ENCODE measurements at places on chromosomes 6 and 20. TPM values are rescaled to one million over a fixed set of nuclear protein-coding genes. Genes with fewer than 3 reads are reported as not detected.

LCA5 gene
- total RNA-seq, result 3.6 TPM

ITCH gene
- 35.8 TPM for total RNA-seq

- no peak for DNase-seq
Measured at GRCh38 chr6:42332916-42333315, 115.3 kb upstream of the MRPS10 start.

DNA sequence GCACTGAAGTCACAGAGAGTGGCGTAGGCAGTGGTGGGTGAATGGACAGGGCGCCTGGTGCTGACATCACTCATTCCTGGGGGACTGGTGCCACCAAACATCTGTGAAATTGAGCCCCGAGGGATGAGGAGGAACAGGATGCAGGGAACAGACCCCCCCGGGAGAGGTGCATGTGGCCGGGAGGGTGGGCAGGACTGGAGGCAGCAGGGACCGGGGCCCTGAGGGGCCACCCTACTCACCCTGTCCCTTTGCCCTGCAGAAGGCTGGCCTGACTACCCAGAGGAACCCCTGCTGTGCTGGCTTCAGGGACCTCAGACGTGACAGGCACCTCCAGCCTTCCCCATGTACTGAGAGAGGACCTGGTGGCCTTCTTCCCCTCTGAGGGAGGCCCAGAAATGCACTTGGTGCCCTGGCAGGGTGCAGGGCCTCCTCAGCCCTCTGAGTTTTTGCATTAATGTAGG is 25.1 kb downstream of the SYNDIG1 start:
- no peak for DNase-seq

GRCh38 chr6:109039795-109040194 is 54.9 kb downstream of the SESN1 start:
- no peak for DNase-seq

DNA sequence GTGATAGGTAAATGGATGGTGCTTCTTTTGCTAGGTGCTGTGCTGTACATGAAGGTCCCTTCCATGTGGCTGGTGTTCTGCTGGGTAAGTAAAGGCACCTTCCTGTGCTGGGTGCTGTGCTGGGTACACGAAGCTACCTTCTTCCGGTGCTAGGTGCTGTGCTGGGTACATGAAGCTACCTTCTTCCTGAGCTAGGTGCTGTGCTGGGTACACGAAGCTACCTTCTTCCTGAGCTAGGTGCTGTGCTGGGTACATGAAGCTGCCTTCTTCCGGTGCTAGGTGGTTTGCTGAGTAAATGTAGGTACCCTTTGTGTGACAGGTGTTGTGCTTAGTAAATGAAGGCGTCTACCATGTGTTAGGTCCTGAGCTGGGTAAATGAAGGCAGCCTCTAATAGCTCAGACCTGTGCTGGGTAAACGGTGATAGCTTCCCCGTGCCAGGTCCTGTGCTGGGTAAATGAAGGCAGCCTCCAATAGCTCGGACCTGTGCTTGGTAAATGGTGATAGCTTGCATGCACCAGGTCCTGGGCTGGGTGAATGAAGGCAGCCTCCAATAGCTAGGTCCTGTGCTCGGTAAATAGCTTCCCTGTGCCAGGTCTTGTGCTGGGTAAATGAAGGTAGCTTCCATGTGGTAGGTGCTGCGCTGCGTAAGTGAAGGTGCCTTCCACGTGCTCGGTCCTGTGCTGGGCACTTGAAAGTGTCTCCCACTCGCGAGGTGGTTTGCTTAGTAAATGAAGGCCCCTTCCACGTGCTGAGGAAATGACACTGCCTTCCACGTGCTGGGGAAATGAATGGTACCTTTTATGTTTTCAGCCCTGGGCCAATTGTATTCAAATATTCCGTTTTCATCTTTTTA is 115.5 kb downstream of the ERMARD start:
- no peak for DNase-seq

- DNase-seq, result no peak
Measured at GRCh38 chr6:105892577-105893262, 193.4 kb upstream of the PRDM1 start.

- DNase-seq, result no peak
Measured at GRCh38 chr6:100657678-100658330, 193.1 kb upstream of the SIM1 start.

DNA sequence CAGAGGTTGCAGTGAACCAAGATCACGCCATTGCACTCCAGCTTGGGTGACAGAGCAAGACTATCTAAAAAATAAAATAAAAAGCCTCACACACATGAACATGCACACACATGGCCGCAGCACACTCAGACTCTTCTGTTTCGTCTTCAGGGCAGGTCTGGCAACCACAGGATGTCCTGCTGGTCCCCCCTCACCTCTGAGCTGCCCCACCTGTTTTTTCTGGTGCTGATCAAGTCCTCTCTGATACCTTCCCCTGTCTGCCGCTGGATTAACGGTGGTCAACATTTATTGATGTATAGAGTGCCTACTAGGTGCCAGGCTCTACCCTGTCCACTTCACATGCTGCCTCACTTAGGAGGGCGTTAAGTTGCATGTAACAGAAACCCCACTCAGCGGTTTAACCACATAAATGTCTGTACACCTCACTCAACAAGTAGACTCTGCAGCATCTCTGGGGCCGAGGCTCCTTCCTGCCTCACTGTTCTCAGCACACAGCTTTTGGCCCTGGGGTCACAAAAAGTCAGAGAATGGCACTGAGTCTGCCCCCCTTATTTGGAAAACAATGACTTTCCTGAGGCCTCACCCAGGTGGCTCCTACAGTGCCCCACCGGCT is 4.5 kb upstream of the AP5S1 start:
- no peak for DNase-seq

GRCh38 chr6:78436335-78436734 is 431.0 kb upstream of the IRAK1BP1 start:
- no peak for DNase-seq
